Stimulated activated CD8-positive, alpha-beta memory T cell treated with anti-CD3 and anti-CD28 coated beads, Interleukin-15, amount 100 ng/mL, for 24 hours (primary cell): ENCODE measurements at places on chromosomes 5 and 9.
A peak's percentile ranks its signal among the peaks of the same experiment; 100 is the strongest.

DNA sequence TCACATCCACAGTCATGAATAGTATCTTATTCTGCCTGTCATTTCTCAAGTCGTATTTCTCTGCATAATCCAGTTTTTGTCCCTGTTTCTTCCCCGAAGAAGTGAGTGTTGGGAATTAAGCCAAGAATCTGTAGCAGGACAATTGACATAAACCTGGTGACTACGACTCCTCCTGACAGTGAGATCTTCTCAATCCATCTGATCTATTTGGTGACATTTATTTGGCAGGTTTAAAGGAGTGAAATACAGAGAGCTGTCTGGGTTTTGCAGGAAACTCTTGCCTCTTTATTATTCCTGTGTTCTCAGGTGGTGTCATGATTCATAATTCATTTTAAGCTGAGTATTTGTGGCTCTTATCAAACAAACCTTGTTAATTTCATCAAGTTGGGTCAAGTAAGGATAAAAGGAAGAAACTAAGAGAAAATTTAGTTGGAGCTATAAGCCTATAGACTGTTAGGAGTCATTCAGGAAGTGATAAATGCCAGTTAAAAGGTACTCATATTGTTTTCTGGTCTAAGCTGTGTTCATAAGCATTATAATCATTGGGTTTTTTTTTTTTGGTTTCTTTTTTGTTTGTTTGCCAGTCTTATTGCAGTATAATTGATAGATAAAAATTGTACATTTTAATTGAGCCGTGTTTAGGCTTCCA is 95.9 kb upstream of the PCSK1 start:
- DNase-seq: no peak

GRCh38 chr5:9604416-9604815 is 25.7 kb downstream of the TAS2R1 start:
- DNase-seq: no peak

DNA sequence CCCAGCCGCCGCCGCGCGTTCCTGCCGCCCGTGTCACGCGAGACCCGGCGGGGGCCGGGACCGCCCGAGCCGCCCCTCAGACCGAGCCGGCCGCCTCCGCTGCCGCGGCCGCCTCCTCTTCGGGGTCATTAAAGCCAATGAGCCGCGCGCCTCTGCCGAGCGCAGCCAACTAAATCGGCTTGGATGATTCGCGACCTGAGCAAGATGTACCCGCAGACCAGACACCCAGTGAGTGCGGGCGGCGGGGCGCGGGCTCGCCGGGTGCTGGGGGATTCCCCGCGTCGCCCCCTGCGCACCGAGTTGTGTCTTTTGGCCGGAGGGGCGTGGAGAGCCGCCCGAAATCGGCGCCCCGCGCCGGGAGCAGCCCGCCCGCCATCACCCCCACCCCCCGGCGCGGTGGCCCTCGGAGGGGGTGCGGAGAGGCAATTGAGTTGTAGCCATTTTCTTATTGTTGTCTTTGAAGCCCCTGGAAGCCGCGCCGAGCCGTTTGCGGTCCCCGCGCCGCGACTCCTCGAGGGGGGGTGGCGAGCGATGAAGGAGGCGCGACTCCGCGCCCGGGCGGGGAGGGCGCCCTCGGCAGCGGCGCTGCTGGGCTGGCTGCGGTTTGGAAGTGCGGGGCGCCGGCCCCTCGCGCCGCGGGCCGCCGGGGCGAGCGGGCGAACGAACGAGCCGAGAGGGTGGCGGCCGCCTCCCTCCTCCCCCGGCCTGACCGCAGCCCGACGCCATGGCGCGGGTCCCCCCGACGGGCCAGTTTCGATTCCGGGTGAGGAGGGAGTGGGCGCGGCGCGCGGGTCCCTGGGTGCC is 1.0 kb downstream of the TLE4 start:
- peak; percentile 32 for DNase-seq

- DNase-seq: no peak
Observed at GRCh38 chr5:42830924-42831323, 19.2 kb upstream of the SELENOP start.

DNA sequence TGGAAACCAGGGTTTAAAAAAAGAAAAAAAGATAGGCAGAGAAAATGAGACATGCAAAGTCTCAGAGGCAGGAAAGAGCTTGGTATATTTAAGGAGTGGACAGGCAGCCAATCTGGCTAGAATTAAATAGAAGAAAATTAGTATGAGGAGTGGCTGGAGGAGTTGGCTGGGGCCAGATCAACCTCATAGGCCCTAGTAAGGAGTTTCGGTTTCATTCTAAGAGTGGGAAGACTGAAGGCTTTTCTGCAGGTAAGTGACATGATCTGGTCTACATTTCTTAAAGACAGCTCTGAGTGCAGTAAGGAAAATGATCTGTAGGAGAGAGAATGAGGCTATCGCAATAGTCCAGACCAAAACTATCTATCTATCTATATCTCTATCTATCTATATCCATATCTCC is 27.5 kb downstream of the ADRB2 start:
- DNase-seq: no peak

DNA sequence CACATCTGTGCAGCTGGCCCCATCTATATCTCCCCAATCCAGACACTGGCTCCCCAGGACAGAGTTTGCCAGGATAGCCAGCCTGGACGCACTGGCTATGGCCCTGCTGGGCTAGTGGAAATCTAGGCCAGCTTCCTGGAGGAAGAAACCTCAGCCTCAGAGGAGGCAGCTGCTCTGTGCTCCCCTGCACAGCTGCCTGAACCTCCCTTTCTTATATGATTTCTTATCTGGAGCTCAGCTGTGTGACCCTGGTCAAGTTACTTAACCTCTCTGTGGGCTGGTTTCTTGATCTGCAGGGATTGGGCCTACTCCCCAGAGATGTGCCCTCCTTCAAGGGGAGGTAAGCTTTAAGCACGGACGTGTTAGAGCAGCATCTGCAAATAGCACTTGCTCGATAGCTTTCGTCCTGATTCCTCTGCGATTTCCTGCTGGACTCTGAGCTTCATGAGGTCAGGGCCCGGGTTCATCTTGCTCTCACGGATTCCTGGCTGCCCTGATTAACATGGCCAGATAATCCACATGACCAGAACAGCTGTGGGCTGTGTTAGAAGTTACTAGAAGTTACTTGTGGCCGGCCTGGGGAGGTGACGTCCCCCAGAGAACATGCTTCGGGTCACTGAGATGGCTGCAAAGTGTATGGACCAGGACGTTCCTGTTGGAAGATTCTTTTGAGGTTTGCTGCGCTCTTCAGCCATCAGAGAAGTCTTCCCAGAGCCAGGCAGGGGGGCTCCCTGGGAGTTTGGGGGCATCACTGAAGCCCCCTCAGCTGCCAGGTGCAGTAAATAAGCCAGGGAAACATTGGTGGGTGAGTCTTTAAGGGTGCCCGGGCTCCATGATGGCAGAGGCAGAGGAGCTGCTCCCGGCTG is 14.5 kb downstream of the C9orf50 start:
- DNase-seq: no peak

GRCh38 chr9:124818431-124819281 is 34.6 kb upstream of the WDR38 start:
- no peak for DNase-seq

GRCh38 chr9:76704593-76705204 is 59.5 kb upstream of the PCA3 start:
- DNase-seq: no peak

- no peak for DNase-seq
Observed at GRCh38 chr9:98356953-98357690, 101.7 kb upstream of the TBC1D2 start.

- no peak for DNase-seq
Observed at GRCh38 chr5:96896276-96896675, 20.0 kb downstream of the ERAP2 start.

- no peak for DNase-seq
Observed at GRCh38 chr5:107376546-107377276, 294.0 kb downstream of the EFNA5 start.

GRCh38 chr5:154949781-154950180 is 8.9 kb downstream of the MRPL22 start:
- no peak for DNase-seq

DNA sequence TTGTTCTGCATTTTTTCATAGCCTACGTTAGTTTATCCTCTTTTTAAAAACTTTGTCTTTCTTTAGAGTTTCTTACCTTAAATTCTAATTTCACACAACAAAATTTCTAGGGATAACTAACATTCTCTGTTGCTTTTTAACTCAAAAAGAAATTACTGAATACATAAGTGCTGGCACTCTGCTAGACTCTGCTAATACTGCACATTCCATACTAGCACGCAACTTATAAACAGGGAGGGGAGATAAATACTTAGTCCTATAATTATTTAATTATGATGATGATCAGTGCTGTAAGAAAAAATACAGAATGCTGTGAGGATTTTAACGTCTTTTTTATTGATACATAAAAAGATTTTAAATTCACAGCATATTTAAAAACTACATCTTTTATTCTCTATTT is 25.1 kb downstream of the RNF145 start:
- DNase-seq: no peak

DNA sequence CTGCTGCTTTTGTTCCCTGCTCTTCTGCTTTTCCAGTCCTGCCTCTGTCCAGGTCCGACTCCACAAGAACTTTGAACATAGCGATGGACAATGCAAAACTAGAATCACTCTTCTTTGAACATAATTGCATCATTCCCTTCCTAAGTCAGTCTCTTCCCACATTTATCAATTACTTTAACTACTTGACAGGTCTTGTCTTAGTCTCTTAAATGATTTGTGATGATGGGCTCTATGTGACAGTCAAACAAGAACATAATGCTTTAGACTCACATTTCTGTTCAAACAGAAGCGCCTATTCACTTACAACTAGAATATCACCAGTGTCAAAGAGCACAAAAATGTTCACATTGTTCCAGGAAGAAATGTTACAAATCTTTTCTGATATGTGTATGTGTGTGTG is 278.1 kb downstream of the SH3GL2 start:
- DNase-seq: no peak

- no peak for DNase-seq
Observed at GRCh38 chr5:95382801-95383200, 8.4 kb upstream of the FAM81B start.

- DNase-seq: no peak
Observed at GRCh38 chr5:168316139-168316578, 24.7 kb downstream of the WWC1 start.

DNA sequence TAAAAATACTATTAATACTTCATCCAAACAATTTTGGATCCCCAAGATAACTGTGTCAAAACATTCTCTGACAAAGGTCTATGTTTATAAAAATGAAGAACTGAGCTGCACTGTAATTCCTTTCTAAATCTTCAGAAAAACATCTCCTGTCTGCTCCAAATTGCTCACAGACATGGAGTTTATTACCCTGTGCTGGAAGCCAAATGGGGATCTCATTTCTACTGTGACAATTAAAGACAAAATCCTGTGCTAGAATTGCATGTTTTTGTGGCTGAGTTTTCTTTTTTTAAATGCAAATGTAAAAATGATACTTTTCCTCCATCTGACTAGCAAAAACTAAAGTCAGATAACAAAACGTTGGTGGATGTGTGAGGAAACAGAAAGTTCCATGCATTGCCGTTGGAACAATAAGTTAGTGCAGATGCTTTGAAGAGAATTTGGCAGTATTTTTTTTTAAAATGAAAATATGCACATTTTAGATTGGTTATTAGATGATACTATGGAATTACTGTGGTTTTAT is 93.5 kb downstream of the GNA14 start:
- no peak for DNase-seq

GRCh38 chr5:116492016-116492623 is 82.5 kb downstream of the SEMA6A start:
- DNase-seq: no peak

DNA sequence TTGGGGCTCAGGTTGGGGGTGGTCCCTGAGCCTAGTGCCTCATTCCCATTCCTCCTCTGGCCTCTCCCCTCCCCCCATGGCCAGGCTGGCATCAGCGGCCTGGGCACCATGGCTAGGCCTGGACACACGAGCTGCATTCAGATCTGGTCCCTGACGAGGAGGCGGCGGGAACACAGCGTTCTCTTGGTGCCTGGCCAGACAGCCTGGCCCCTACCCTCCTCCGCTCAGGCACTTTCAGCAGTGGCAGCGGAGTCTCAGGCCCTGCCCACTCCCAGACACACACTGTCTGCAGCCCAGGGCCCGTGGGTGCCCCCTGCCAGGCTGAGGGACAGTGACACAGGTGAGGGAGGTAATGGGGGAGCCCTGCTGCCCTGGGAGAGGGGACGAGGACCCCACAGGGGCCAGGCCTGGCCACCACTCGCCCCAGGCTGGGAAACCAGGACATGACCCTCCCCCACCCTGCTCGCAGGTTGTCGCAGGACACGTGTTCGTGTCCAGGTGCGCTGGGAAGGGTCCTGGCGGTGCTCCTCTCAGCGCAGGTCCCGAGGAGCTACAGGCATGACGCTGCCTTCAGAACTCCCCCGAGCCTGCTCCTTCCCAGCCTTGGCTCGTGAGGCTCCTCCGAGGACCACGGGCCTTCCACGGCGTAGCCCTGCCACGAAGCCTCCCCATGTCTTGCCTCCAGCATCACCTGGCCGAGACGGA is 19.9 kb upstream of the UBAC1 start:
- no peak for DNase-seq

GRCh38 chr5:124744170-124744971 is 2.1 kb downstream of the ZNF608 start:
- no peak for DNase-seq

DNA sequence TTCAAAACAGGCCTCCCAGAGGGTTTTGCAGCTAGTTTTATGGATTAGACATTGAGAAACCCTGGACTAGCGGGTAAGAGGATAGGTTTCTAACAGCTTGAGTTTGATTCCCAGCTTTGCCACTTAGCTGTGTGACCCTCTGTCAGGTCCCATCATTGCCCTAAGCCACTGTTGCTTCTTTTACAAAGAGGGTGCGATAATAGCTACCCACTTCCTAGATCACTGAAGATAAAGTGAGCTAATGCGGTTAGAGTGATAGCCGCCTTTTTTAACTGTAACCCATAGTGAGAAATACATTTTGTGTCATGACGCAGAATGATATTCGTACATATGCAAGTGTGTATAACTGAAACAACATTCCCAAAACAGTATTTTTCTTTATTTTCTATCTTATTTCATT is 40.3 kb downstream of the CSF1R start:
- no peak for DNase-seq

DNA sequence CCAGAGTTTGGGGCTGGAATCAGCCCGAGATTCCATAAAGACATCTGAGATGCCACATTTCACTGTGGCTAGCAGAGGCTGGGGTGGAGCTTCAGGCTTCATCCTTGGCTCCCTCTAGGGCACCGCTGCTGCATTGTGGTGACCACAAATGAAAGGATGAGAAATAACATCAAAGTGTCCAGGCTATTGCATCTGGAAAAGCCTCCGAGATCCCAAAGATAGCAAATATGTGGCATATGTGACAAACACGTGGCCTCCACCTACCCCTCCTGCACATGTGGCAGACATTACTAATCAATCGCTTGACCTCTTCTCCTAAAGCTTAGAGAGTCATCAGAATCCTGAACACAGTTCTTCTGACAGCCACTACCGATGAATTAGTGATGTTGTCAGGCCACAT is 4.5 kb downstream of the SPARC start:
- DNase-seq: no peak
